ENCODE measurements at places on chromosomes 1 and 21.

DNA sequence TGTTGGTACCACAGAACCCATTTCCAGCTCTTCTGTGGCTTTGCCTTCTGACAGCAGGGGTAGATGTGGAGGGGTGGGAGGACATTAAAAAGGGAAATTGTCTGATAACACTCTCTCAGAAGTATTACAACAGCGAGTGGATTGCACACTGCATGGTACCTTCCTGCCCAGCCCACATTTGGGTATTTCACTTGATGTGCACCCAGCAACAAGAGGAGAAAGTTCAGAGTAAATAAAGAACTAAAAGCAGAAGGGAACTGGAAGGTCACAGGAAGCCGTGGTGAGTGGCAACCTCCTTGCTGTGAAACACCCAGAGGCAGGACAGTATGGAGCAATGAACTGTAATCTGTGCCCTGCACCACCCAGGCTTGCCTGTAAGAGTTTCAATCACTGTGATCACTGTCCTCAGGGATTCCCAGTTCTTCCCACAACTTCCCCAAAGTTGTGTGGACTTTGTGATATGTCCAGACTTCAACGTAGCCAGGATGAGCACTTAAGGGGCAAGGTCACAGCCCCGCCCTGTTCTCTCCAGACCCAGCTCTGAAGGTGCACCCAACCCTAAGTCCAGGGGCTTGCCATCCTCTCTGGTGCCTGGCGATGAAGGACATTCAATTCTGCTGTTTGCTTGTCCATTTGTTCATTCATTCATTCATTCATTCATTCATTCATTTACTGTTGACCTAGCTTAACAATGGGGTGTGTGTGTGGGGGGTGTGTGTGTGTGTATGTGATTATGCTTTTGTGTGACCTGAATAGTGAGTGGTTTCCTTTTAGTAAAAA, 18.7 kb upstream of the F5 start:
- DNase-seq: peak; percentile 85

- no peak for DNase-seq
Observed at GRCh38 chr1:192557841-192558595, 17.6 kb upstream of the RGS1 start.

DNA sequence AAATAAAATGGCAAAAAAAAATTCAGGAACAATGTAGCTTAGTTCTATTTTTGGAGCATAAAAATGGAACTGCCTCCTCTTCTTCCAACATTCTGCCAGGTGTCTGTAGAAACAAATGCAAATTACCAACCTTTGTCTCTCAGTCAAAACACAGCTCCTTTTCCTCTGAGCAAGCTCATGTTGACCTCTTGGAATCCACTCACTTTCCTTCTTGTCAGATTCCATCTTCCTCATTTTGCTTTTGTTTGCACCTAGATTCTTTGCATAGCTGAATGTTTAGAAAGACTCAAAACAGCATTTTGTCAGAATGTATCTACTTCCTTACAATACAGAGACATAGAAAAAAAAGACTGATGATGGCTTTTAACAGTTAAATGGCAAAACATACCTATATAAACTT, 178.2 kb downstream of the ADGRL2 start:
- DNase-seq: no peak

GRCh38 chr1:98143403-98143802, 222.6 kb upstream of the DPYD start:
- no peak for DNase-seq

DNA sequence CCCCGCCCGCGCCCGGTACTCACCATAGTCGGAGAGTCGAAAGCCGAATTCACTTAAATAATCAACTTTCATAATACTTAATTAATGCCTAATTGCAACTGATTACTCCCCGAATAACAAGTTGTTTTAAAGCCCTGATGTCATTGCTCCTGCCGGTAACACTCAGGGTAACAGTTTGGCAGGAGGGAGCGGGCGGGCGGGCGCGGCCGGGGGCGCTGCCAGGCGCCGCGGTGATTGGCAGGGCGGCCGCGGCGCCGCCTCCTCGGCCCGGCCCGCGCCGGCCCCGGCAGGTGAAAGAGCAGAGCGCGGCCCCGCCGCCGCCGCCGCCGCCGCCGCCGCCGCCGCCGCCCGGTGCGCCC, 102.2 kb downstream of the CASZ1 start:
- peak; percentile 28 for DNase-seq

GRCh38 chr21:26050857-26051256, 119.7 kb downstream of the APP start:
- DNase-seq: no peak

GRCh38 chr1:175090780-175091179, 23.1 kb downstream of the TNN start:
- no peak for DNase-seq

DNA sequence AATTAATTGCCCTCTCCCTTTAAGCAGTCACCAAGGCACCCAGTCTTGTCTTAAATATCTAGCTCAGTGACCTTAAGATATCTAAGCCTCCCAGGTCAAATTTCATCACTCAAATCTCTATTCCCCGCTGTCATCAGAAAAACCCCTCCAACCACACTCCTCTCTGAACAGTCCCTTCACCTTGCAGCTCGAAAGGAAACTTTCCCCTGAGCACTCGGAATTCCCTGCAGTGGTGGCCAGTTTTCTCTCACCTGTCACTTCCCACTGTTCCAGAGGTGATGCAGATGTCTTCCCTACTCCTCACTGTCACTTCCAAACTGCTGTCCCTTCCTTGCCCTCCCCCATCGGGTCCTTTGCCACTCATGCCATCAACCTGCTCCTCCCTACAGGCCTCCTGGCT, 15.3 kb upstream of the SSX2IP start:
- DNase-seq: no peak

DNA sequence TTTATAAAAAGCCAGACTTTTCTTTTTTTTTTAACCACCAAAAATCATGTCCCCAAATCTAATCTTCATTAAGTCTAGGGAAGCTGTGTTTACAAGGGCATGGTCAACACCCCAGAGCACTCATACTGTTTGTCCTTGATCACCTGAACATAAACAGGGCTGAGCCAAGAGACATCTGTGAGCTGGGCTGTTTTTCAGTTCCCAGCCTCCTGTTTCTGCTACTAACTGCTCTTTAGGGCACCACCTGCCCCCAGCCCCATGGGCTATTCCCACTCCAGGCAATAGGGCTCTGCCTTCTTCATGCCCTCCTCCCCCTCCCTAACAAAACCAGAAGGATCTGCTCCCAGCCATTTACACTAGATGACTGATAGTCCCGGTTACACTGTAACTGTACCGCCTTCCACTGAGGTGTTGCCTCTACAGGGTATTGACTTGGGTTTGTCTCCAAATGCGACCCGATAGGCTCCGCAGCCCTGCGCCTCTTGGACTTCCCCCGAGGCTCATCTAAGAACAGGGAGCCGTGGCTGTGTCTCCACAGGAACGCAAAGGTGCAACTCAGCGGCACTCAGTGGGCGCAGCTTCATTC, 11.7 kb upstream of the SLC26A9 start:
- no peak for DNase-seq

GRCh38 chr1:56399795-56400194, 179.6 kb downstream of the PLPP3 start:
- DNase-seq: no peak

GRCh38 chr1:44870096-44870495, 27.0 kb upstream of the PTCH2 start:
- DNase-seq: no peak

- peak; percentile 5 for DNase-seq
Observed at GRCh38 chr1:192787914-192788585, 20.8 kb upstream of the RGS2 start.

DNA sequence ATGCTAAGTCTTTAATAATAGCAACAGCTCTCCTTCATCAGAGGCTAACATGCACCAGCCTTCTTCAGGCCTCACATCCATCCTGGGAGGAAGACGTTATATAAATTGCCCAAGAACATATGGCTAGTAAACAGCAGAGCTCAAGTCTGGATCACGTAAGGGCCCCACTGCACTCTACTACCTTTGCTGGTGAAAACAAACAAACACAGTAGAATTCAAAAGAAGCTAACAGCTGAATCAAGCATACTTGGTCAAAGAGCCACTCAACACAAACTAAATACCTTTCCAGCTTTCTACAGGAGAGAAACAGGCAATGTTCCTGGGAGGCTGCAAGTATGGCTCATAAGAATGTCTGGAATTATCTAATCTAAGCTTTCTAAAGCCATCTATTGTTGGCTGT, 66.0 kb downstream of the WLS start:
- no peak for DNase-seq

DNA sequence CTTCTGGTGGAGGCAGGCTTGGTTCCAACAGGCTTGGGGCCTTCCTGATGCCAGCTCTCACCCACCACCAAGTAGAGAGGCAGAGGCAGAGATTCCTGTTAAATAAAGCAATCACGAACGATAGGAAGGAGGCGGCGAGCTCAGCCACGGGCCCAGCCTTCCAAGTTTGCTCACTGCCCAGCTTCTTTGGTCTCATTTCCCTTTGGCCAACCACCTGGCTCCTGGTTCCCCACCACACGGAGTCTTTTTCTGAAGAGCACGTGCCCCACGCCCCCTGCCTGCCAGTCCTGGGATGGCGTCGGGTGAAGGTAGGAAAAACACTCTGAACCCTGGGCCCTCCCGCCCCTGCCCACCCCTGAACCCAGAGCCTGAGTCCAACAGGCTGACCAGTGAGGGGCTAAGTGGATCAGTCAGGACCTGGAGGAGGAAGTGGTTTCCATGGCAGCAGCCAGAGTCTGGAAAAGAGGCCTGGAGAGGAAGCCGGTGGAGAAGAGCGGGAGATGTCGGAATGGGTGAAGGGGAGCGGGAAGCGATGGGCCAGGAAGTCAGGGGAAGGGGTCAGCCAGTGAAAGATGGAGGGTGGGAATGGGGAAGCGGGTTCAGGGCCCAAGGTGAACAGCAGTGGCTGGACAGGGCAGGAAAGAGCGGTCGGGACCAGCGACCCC, 158.2 kb upstream of the KLHDC7A start:
- DNase-seq: no peak

GRCh38 chr1:212141404-212141803, 105.9 kb downstream of the DTL start:
- DNase-seq: no peak

DNA sequence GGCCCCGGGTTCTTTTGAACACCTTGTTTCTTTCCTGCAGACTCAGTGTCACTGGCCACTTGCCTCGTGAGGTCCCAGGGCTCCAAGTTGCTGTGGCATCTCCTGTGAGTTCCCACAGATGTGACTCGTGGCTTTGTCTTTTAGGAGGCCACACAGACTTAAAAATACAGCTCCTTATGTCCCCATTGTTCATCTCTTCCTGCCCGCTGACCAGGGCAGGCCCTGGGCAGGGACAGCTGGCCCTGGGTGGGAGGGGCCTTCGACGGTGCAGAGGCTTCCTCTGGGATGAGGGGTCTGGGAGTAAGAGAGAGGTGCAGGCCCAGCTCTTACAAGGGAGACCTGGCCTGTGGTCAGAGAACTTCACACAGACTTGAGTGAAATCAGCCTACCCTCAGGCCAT, 15.6 kb downstream of the LDLRAP1 start:
- no peak for DNase-seq

GRCh38 chr1:30652152-30652841, 71.1 kb downstream of the MATN1 start:
- DNase-seq: no peak

DNA sequence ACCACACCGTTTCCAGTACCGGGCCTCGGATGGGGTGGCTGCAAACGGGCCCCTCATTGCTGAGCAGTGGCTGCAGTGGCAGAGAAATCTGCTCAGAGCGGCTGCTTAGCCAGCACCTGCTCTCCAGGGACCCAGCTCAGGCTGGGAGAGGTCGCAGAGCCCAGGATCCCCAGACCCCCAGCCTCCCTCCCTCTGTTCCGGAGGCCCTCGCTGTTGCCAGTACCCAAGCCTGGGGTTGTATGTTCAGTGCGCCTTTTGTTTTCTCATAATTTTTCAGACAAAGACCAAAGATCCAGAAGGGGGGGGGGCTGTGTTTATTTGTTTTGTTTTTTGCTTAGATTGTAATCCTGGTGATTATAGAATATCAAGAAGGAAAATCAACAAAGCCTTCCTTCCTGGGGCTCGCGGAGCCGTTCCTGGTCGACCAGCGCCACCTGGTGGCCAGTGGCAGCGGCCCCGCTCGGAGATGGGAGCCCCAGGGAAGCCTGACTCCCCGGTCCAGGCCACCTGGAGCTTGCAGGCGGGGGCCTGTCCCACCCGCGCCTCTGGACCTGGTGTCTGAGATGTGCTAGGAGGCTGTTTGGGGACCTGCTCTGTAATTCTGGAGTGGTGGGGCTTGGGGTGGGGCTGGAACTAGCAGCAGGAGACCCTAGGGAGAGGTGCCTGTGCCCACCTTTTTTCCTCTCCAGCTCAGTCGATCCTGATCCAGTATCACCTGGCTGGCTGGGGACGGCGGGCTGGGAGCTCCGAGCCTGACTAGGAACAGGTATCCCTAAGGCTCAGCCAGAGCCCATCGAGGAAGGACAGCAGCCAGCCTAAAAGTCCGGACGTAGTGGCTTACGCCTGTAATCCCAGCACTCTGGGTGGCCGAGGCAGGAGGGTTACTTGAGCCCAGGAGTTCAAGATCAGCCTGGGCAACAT, 123.9 kb upstream of the VAMP3 start:
- DNase-seq: peak; percentile 16

DNA sequence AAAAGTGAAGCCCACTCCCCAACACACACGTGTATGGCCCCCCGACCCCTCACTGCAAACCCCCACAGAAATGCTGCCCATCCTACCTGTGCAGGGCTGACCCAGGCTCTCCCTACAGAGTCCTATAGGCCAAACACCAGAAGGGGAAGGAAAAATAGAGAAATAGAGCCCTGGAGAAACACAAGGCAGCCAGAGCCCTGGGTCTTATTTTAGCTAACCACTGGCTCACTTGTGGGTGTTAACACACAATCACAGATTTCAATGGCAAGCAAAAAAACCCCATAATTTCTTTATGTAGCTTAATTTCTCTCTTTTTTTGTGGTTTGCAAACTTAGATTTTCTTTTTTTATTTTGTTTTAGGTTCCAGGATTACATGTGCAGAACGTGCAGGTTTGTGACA, 989 bp upstream of the PIGR start:
- no peak for DNase-seq

GRCh38 chr1:19083081-19083480, 126.6 kb upstream of the IFFO2 start:
- DNase-seq: no peak

DNA sequence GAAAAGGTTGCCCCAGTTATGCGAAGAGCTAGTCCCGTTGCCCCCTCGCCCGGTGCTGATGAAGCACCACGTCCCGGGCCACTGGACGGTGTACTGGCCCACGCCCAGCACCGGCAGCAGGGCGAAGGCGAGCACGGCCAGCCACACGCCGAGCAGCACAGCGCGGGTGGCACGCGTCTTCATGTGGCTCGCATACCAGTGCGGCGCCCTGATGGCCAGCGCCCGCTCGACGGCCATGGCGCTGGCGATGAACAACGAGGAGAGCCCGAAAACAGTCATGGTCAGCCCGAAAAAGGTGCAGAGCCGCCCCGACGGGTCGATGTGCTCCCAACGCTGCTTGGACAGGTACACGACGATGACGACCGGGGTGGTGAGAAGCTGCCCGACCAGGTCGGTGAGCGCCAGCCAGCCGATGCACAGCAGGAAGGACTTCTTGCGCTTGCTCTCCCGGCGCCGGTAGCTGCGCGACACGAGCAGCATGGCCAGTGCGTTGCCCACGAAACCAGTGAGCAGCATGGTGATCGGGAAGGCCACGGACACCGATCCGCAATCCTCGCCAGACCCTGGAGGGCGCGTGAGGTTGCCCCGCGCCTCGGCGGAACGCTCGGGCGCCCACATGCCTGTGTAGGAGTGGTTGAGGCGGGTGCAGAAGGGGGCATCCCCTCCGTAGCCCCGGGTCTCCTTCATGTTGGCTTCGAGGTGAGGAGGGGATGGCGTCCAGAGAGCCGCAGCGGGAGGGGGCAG, 553 bp downstream of the PTGER3 start:
- no peak for DNase-seq

GRCh38 chr21:37338671-37339551, 27.7 kb upstream of the DYRK1A start:
- DNase-seq: peak; percentile 10
